ENCODE measurements at places on chromosomes 7 and 10.

GRCh38 chr7:98110249-98111022 is 3.8 kb downstream of the LMTK2 start:
- no peak for DNase-seq

GRCh38 chr7:81624021-81624592 is 145.7 kb downstream of the HGF start:
- DNase-seq, result no peak

GRCh38 chr7:124269774-124270173 is 236.9 kb upstream of the TMEM229A start:
- no peak for DNase-seq

GRCh38 chr7:27170426-27171324 is 3.4 kb downstream of the HOXA10 start:
- DNase-seq, result no peak

- DNase-seq, result no peak
Observed at GRCh38 chr10:91613411-91614187, 19.3 kb downstream of the PPP1R3C start.

GRCh38 chr7:121219026-121219425 is 109.8 kb upstream of the WNT16 start:
- no peak for DNase-seq

DNA sequence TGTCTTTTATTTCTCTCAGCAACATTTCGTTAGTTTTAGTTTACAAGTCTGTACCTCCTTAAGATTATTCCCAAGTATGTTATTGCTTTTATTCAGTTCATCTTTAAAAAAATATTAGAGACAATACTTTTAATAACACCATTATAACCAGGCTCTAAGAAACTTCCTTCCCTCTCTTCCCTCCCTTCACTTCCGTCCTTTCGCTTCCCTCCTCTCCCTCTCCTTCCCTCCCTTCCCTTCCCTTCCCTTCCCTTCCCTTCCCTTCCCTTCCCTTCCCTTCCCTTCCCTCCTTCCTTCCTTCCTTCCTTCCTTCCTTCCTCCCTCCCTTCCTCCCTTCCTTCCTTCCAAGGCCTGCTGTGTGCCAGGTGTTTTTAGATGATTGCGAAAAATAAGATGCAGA is 58.1 kb downstream of the DOCK1 start:
- DNase-seq, result no peak

GRCh38 chr7:114081606-114082425 is 163.0 kb upstream of the PPP1R3A start:
- no peak for DNase-seq

GRCh38 chr7:18287482-18287881 is 208.1 kb upstream of the HDAC9 start:
- DNase-seq, result no peak

GRCh38 chr7:150631084-150631826 is 930 bp downstream of the GIMAP6 start:
- peak; percentile 24 for DNase-seq

DNA sequence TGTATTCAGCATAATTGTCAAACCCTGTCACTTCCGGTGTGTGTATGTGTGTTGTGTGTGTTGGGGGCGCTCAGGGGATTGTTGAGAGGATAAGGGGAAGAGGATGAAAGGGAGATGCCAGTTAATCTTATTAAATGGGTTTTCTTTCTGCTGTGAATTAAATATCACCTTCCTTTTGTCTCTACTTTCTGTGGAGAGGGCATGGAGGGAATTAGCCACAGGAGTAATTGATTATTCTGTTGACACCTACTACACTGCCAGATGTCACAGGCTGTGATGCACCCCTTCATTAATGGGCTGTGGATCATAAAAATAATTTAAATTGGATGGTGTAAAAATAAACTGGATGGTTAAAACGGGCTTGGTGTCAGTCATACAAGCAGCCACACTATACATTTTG is 311.9 kb downstream of the MDFIC start:
- DNase-seq, result no peak

- no peak for DNase-seq
Observed at GRCh38 chr7:87774690-87775089, 101.5 kb downstream of the SLC25A40 start.

DNA sequence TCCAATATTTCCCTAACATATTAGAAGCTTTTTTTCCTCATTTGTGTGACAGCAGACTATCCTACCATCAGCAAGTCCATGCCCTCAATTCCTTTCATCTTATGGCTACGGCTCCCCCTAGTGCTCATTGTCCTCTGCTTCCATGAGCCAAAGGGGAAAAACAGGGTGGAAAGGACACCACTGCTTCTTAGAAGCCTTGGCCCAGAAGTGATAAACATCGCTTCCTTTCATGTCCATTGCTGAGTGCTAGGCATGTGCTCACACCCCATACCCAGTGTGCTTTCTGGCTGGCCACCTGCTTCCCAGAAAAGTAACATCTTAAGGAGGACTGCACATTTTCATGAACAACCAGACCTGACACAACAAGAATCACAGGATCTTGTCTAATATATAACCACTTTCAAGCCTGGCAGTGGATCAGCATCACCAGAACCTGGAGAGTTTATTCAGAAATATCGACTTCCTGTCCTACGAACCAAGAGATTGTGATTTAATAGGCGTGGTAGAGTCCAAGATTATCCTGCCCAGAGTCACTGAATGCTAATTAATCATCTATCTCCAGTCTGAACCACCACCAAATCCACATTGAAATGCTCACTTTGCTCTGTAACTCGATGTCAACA is 650.5 kb upstream of the SORCS1 start:
- DNase-seq, result no peak

Data from stimulated activated CD8-positive, alpha-beta memory T cell treated with anti-CD3 and anti-CD28 coated beads, Interleukin-7, amount 100 ng/mL, for 4 hours (primary cell).